ENCODE measurements at places on chromosomes 4 and X.

DNA sequence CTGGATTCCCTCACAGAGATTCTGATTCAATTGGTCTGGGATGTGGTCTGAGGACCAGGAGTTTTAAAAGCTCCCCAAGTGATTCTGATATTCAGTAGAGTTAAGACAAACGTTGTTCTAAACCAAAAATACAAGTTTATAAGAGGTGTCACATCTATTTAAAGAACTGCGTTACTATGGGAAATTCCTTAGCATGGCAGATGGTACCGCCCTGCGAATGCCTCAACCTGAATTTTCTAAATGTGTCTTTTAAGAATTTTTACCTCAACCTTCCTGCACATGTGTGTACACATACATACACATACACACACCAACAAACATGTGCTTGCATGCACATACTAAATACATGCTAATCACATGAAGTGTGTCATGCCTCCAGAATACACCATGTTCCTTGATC lies 328.9 kb upstream of the TAPT1 start:
- DNase-seq: no peak

DNA sequence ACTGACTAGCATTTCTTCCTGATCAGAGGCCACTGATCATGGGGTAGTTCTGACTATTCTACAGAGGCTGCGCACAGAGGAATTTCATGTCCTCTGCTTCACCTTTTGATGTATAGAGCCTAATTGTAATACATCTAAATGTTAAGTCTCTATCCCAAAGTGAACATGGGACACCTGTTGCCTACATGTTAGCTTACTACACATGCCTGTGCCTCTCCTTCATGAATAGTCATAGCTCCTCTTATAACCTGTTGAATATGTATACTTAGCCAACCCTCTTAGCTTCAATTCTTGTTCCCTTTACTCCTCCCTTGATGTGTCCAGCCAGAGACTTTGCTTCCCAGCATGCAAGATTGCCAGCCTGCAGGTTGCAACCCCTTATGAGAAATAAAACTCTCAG lies 9.6 kb upstream of the THOC2 start:
- DNase-seq: no peak

DNA sequence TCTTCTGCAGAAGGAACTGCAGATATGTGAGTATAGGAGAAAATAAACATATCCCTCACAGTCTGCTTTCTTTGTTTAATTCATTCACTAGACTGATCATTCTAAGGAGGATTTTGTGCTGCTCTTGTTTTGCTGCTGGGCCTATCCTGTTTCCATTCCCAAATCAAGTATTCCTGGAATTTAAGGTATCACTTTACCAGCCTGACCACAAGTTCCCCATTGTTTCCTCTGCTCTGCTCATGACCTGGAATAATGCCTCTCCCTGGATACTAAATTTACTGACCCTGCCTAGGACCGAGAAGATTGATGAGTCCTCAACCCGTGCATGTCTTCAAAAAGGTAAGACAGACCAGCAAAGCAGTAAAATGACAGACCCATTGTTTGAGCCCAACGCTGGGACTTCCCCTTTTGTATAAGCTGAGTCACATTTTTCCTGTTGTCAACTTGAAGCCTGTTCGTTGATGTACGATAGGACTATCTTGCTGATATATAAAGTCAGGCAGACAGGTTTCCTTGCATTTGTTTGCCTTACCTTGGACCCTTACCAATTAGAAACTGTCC lies 85.5 kb upstream of the TET2 start:
- DNase-seq: no peak

GRCh38 chr4:84239278-84239845 lies 259.7 kb downstream of the NKX6-1 start:
- no peak for DNase-seq

DNA sequence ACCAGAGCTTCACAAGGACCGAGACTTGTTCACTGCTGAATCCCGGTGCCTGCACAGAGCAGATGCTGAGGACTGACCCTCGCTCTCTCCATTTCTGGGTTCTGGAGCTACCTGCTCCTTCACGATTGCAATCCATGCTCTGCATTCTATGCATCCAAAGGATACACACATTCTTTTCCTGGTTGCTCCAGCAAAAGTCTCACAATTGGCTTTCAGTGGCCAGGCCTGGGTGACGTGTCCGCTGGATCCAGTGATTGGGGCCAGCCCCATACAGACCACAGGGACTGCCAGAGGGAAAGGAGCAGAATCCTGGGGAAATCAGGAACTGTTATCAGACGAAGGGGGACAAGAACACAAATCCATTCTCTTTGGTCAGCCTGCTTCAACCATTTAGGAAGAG lies 14.9 kb upstream of the CDKN2AIP start:
- no peak for DNase-seq

GRCh38 chr4:55561889-55562288 lies 15.2 kb upstream of the CLOCK start:
- no peak for DNase-seq

GRCh38 chr4:3860913-3861636 lies 94.9 kb downstream of the ADRA2C start:
- DNase-seq: no peak

GRCh38 chr4:77777135-77777807 lies 41.9 kb downstream of the CNOT6L start:
- no peak for DNase-seq
